ENCODE measurements at places on chromosomes 7 and 10.

DNA sequence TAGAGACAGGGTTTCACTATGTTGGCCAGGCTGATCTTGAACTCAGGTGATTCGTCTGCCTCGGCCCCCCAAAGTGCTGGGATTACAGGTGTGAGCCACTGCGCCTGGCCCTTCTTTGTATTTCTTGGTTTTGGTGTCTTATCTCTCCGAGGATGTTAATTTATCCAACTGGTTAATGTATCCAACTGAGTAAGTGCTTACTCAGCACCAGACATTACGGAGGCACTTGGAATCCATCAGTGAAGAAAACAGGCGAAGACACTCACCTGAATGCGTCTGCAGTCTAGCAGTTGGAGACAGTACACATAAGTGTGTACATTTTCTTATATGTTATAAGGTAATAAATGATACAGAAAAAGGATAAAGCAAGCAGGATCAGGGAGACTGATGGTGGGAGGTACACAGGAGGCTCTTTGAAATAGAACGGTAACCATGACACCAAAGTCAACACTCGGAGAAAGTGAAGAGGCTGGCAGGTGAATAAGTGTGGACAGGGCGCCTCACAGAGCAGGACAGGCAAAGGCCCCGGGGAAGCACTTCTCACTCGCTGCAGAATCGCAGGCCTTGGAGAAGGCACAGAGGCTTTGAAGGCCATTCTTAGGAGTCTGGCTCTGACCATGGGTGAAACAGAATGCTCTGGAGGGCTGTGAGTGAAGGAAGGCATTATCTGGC, 73.1 kb downstream of the LANCL2 start:
- DNase-seq: no peak

DNA sequence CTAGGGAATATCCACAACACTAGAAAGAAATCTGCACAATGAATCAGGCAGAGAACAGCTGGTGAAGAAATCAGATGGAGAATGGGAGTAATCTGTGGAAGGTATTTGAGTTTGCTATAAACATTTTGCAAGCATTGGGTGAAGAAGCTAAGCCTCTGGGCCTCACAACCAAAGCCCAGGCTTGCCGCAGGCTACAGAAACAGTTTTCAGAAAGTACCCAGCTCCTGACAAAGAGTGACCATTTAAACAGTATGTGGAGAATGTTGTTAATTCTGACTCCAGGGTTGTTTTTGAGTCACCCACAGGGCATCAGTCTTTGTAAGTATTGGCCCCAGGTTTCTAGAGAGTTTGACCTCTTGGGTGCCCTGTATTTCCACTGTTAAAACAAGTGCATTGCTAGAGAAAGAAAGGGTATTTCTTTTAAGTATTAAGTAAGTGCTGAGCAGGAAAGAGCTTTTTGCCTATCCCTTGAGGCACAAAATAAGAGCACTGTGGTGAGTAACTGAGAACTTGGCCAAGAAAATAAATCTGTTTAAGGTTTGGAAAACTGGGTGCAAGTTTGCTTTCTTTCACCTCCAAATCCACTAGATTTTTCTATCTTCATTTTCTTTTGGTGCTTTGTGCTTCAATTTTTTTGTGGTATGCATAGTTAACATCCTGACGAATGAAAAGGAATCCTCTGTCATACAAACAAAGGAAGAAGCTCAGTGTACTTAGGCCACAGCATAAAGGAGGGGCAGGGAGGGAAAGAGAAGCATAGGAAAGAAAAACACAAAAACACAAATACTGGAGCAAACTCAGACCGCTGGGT, 691.8 kb downstream of the SUGCT start:
- DNase-seq: no peak

DNA sequence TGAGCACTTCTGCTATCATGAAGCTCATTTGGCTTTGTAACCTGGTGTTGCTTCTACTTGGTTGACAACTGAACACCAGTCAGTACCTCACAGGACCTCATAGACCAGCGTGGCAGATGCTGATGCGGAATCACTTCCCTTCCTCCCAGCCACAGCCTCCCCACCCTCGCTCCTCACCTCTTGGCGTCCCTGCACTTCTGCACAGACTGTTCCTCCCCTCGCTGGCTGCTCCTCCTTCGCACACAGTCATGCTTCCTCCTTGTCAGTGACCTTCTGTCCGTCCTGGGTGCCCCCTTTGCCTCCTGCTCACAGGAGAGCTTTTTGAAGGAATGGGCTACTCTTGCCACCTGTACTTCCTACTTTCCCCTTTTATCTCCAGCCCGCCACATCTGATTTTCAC, 61.4 kb upstream of the CTBP2 start:
- no peak for DNase-seq

GRCh38 chr10:115606741-115607140, 513.6 kb downstream of the ATRNL1 start:
- no peak for DNase-seq

- no peak for DNase-seq
Observed at GRCh38 chr7:84364708-84365107, 170.1 kb upstream of the SEMA3A start.

All from stimulated activated naive CD4-positive, alpha-beta T cell (primary cell).